Activated T-cell treated with anti-CD3 and anti-CD28 coated beads, Interleukin-2, amount 50 U/mL, for 24 hours (primary cell): ENCODE measurements at places on chromosomes 12 and 14.

DNA sequence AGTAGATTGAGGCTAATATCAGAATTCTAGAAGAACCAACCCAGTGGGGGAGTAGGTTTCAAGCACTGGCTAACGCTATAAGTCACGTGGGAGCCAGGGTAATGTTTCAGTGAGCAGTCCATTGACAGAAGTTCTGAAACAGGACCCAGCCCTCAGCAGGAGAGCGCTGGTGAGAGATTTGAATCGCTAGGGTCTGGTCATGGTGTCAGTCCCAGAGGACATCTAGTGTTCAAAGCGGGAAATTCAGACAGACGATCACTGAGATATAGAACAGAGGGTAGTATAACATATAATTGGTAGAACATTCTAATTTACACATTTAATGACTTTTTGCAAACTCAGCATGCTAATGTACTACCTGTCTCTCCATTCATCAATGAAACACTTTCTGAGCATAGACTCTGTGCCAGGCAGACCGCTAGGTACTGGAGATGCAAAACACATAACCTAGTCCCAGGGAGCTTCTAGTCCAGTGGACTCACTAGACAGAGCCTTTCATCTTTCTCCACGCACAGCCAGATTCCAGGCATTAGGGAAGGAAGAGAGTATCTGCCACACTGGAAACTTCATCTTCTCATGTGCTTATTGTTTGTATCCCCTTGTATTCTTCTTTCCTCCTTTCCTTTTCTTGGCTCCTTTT, 35.4 kb upstream of the RNASE3 start:
- DNase-seq = no peak

DNA sequence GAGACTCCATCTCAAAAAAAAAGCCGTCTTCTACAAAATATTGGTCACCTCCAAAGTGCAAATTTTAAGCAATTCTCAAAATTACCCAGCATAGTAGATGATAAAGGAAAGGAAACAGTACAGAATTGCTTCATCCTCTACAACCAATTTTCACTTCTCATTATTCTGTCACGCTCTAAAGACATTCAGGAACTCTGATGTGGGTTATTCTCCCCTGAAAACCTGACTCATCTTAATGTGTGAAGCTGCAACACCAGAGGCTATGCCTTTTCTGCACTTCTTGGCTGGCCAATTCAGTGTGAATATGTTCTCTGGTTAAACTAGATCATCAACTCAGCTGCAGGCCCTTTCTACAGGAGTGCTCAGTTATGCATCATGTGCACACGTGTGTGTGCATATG, 11.0 kb downstream of the PTGER2 start:
- DNase-seq = no peak

DNA sequence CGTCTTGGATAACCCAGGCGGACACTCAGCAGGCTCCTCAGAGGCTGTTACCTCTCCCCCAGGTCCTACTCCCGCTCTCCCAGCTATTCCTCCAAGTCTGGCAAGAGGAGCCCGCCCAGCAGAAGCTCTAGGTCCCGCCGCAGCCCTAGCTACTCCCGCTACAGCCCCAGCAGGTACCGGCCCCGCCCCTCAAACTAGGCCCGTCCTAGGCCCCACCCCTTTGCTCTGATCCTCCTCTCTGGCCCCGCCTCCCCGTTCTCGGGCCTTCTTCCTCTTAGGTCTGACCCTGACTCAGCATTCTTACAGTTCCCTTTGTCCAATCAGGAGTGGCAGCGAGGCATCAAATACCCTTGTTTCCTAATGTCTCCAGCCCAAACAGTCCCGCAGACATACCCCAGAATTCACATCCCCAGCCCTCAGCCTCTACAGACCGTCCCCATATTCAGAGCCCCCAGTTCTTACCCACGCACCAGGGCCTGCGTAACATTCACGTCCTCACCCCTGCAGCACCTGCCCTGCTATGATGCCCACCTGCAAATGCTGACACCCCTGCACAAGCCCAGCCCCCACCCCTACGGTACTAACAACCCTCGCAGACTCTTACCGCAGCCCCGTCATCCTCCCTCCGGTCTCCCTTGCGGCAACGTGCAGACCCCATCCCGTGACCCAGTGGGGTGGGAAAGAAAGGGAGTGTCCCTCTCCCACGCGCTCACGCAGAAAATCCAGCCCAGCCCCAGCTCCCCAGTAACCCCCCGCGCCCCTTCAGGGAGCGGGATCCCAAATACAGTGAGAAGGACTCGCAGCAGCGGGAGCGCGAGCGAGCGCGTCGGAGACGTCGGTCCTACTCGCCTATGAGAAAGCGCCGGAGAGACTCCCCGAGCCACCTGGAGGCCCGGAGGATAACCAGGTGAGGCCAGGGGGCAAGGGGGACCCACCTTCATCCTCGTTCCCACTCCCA, 25.0 kb upstream of the HSPB8 start:
- no peak for DNase-seq

- DNase-seq = no peak
Measured at GRCh38 chr12:5785601-5786000, 159.5 kb downstream of the ANO2 start.

- DNase-seq = no peak
Measured at GRCh38 chr14:102234331-102235264, 70.4 kb downstream of the MOK start.

- DNase-seq = no peak
Measured at GRCh38 chr12:110548678-110549077, 34.4 kb downstream of the PPTC7 start.
